ENCODE measurements at places on chromosomes 5 and 9.

DNA sequence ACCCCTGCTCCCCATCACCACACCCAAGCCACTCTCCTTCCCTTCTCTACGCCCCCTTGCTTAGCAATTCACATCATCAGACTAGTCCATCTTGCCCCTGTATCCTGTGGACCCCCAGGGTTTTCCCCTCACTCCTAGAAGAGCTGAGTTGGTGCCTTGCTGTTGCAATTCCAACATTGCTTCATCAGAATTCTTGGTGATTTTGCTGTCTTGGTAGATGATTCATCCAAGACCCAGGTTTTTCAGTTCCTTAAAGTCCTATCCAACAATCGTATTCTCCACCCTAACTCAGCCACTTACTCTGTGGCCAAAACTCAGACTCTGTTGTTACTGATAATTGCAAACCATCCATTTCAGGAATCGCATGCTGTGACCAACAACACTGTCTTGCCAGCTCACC lies 21.4 kb upstream of the CCNJL start:
- DNase-seq = no peak

GRCh38 chr5:105730982-105731381 lies 1939.8 kb downstream of the EFNA5 start:
- no peak for DNase-seq

DNA sequence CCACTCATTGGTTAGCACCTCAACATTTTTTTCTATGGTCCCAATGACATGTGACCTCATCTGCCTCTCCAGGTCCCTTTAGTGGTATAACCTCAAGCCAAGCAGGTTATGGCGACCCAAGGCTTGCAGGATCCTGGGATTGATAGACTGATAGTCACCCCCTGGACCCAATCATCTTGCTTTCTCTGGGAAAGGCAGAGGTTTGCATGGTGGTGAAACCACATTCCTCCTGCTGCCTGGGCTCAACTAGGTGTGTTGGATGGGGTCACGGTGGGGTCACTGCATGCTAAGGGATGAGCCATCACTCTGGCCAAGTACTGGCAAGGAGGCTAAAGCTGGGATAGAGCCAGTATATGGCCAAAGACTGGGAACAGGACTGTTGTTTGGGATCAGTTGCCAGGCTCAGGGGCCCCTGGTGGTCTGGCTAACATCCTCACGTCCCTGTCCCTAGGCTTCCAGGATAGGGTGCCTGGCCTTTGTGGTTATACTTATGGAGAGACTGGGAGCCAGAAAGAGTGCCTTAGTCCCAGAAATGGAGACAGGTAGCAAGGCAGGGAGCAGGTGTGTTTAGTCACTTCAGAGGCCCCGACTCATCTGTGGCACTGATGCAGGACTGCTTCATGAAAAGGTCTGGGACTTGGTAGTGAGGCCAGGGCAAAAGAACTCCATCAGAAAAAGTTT lies 4.6 kb upstream of the SMIM32 start:
- no peak for DNase-seq

DNA sequence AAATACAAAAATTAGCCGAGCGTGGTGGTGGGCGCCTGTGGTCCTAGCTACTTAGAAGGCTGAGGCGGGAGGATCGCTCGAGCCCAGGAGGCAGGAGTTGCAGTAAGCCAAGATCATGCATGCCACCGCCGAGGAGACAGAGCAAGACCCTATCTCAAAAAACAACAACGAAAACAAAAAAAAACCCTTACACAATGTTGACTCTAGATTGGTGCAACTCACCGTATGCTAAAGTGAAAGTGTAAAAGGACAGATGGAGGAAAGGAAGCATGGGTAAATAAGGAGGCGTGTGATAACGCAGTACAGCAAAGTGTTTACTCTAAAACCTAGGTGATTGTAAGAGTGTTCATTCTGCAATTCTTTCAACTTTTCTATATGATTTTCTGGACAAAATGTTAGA lies 15.9 kb upstream of the RUFY1 start:
- no peak for DNase-seq

DNA sequence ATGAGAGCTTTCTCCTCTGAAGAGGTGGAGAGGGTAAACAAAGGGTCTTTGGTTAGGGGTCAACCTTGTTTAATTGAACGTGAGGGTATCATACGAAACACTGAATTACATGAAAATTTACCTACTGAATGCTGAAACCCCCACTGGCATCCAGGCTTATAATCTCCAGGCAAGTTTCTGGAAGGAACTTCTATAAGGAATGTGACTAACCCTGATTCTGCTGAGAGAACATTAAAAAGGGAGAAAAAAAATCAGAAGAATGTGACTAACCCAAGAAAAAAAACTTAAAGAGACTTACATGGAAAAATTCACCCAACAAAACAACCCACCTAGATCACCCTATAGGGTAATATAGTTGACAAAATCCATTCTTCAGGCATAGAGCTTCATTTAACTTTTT lies 55.5 kb downstream of the APC start:
- DNase-seq = no peak

DNA sequence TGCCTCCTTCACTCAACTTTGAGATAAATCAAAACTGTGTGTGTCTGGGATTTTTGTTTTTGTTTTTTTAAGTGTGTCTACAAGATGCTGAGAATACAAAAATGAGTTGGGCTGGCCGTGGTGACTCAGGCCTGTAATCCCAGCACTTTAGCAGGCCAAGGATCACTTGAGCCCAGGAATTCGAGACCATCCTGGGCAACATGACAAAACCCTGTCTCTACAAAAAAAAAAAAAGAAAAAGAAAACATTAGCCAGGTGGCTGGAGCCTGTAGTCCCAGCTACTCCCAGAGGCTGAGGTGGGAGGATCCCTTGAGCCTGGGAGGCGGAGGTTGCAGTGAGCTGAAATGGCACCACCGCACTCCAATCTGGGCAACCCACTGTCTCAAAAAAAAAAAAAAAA lies 21.0 kb downstream of the HNRNPK start:
- DNase-seq = no peak

DNA sequence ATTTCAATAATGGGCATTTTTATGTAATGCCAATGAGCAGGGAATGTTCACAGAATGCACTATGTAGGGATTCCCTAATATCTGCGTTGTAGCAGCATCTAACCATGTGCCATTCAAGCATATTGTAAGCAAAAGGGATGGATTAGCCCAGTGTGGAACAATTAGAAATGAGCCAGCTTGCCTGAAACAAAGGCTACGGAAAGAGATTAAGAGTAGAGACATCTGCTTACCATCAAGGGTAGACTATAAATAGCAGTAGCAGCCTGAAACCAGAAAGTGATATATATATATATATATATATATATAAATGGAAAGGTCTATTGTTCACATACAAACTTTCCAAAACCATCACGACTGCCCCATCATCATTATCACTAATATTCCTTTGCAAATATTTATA lies 31.9 kb upstream of the CEP120 start:
- DNase-seq = no peak

- no peak for DNase-seq
These were observed 203.5 kb upstream of the RGMB start for GRCh38 chr5:98570010-98570409.
